ENCODE measurements at places on chromosomes 16 and 17.
A peak's percentile ranks its signal among the peaks of the same experiment; 100 is the strongest.

DNA sequence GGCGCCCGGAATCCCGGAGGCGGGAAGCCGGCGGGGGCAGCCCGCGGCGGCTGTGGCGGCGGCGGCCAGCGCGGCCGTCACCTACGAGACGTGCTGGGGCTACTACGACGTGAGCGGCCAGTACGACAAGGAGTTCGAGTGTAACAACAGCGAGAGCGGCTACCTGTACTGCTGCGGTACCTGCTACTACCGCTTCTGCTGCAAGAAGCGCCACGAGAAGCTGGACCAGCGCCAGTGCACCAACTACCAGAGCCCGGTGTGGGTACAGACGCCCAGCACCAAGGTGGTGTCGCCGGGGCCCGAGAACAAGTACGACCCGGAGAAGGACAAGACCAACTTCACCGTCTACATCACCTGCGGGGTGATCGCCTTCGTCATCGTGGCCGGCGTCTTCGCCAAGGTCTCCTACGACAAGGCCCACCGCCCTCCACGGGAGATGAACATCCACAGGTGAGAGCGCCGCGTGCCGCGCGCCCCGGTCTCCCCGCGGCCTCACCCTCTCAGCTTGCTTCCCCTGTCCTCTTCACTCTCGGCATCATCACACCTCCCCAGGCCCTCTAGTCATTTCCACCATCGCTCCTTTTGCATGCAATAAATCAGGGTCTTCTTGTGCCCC lies 706 bp downstream of the SHISA6 start:
- no peak for DNase-seq

DNA sequence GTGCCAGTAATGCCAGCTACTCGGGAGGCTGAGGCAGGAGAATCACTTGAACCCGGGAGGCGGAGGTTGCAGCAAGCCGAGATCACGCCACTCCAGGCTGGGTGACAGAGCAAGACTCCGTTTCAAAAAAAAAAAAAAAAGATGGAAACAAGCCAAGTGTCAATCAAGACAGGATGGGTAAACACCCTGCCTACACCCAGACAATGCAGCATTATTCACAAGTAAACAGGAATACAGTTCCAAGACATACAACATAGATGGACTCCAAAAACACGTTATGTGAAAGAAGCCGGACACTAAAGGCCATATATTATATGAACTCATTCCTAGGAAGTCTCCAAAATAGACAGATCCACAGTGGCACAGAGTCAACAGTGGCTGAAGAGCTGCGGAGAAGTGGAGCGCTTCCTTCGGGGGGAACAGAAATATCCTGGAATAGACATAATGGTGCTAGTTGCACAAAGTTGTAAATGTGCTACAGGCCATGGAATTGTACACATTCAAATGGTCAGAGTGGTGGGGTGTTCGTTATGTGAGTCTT lies 33.9 kb downstream of the ANKRD11 start:
- no peak for DNase-seq

- DNase-seq, result no peak
Observed at GRCh38 chr16:78106686-78107085, 7.2 kb downstream of the WWOX start.

DNA sequence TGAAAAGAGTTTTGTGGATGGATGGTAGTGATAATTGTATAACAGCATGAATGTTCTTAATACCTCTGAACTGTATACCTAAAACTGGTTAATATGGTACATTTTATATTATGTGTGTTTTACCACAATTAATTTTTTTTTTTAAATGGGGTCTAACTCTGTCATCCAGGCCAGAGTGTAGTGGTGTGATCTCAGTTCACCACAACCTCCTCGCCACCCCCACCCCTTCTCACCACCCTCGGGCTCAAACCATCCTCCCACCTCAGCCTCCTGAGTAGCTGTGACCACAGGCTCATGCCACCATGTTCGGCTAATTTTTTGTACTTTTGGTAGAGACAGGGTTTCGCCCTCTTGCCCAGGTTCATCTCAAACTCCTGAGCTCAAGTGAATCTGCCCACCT lies 123.2 kb downstream of the CDRT15L2 start:
- no peak for DNase-seq

GRCh38 chr16:57377080-57377841 lies 5.0 kb downstream of the CX3CL1 start:
- DNase-seq, result peak; percentile 16

GRCh38 chr16:68005786-68006286 lies 6.6 kb upstream of the DPEP2 start:
- peak; percentile 31 for DNase-seq

GRCh38 chr16:87446479-87446878 lies 46.3 kb downstream of the ZCCHC14 start:
- no peak for DNase-seq

- DNase-seq, result no peak
Observed at GRCh38 chr16:16989368-16989767, 481.4 kb downstream of the XYLT1 start.

DNA sequence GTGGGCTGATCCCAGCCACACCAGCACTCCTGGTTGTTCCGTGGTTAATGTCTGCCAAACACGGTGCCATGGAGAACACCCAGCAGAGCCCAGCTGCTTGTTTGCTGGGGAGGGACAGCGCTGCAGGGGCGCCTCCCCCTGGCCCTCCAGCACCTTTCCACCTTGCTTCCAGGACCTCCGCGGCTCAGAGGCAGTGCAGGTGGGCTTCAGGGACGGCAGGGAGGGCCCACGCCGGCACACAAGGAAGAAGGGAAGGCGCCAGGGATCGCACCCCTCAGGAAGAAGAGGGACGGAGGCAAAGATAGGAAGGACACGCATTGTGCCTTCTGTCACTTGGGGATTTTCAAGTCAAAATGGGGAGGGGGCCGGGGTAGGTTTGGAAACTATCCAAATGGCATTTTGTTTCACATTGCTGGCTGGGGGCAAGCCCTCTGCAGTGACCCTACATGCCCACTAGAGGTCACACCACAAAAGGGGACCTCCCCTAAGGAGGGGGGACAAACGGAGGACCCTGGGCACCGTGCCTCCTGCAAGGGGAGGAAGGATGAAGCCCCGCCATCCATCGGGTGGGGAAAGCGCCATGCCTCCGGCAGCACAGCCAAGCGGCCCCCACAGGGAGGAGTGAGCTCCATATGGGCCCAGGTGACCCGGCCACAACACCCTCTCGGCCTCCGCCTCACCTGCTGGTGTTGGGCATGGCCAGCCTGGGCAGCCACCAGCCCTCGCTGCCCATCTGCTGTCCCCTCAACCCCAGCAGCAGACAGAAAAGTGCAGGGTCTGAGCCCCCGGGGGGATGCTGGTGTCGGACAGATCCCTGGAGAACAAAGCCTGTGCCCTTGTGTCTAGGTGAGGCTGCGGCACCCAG lies 7.5 kb upstream of the C16orf95 start:
- DNase-seq, result peak; percentile 44

DNA sequence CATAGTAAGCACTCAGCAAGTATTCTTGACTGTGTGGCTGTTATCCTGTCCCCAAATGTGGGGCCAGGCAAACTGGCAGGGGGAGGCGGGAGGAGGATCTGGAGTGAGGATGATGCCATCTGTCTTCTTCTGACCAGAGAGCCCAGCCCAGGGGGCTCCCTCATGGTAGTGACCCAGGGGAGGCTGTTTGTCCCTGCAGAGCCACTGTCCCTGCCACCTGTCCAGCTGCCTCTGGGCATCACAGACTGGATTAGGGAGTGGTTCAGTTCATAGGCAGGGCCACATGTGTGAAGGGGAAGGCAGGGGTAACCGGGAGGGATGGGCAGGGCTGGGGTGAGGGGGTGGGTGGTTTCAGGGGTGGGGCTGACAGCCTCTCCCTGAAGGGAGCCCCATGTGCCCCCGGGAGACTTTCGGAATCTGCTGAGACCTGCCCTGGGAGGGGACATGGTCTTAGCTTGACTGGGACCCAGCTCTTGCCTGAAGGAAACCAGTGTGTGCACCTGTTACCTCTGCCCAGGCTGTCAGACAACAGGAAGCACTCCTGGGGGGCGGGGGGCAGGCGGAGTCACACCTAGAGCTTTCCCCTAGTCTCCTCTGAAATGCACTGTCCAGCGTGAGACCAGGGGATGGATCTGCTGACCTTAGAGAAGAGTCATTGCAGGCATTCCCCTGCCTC lies 15.2 kb downstream of the ARHGAP23 start:
- no peak for DNase-seq

DNA sequence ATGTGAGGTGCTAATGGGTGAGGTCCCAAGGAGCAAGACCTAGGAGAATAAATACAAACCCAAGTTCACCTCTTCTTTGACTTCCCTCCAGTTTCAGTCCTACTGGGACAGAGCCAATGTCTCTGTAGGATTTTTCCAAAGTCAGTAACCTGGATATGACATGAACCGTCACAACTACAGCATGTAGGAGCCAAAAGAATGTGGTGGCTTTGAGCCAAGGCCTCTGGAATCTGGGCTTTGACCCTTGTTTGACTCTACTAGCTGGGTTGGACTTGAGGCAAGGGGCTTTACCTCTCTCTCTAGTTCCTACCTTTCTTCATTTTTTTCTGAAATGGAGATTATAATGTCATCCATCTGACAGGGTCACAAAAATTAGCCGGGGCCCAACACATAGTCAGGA lies 91.4 kb downstream of the CACNG3 start:
- no peak for DNase-seq

DNA sequence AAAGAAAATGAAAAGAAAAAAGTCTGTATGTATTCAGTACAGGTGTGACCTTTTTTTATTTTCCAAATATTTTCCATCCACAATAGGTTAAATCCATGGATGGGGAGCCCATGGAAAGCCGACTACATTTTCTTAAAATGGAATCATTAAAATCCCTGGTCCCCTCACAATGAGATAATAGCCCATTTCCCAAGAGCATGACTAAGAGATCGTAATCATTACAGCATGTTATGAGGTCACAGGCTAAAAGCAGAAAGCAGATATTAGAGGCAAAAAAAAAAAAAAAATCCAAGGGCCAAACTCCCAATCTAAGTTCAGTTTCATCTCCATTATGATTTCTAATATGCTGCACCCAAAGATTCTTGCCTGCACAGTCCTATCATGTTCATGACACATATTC lies 44.7 kb downstream of the CYTH1 start:
- DNase-seq, result no peak

DNA sequence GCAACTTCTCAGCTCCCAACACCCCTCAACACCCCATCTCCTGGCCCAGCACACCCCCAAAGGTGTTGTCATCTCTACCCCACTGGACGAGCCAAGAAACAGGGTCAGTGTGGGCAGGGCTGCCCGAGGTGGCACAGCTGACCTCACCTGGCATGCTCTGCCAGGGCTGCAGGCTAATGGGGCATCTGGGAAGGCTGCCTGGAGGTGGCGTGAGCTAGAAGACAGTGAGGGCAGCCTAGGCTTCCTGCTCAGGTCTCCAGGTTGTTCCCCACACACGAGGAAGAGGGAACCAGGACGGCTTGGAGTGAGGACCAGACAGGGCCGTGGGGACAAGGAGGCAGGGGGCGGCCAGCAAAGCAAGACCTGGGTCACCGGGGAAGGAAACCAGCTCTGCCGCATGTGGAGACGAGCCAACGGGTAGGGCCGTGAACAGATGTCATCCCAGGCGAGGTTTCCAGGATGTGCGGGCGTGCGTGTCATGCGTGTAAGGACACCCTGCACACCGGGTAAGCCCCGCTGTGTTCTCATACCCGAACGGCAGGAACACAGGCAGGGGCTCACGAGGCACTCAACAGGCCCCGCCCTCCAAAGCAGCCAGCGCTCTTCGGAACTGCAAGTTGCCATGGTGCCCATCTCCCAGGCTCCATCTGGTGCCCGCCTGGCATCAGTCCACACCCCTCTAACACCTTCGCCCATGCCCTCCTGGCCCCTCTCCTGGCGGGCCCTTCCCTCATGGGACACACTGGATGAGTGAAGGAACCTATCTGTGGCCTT lies 29.6 kb upstream of the PVALEF start:
- DNase-seq, result no peak
